ENCODE measurements at places on chromosomes 3 and 15.
A peak's percentile ranks its signal among the peaks of the same experiment; 100 is the strongest.

DNA sequence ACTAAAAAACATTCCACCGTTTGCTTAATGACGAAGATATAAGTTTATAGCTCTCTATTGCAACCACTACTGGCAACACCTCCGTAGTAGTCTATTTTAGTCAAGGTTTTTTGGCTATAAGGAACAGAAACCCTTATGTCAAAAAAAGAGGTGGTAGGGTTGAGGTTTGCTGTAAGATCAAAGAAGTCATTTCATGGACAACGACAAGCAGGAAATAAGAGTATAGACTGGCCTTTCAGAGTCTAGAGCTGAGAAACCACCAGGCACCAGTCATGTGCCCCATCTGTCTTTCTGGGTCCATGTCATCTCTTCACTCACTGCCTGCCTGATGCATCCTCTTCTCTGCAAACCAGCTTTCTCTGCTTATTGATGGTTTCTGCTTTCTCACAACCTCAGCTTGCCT lies 42.7 kb downstream of the THBS1 start:
- DNase-seq: peak; percentile 91

DNA sequence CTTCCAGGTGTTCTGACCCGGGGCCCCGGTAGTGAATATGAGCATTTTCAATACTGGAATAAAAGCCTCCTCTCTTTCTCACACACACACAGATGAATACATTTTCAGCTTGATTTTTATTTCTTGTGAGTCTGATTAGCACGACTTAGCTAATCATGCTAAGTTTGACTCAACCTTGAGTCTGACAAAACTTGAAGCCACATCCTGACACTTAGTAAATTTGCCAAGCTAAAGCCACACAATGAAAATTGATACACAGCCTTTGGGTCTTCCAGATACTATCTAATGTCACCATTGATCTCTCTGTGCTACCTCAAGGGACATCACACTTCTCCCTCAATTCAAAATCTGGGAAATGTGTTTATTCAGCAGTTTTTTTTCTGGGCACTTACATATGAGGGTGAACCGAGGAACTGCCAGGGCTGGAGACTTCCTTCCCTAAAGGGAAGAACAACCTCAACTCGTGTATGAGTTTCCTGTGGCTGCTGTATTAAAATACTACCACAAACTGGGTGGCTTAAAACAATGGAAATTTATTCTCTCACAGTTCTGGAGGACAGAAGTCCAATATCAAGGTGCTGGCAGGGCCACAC lies 18.6 kb downstream of the TMEM266 start:
- no peak for DNase-seq

DNA sequence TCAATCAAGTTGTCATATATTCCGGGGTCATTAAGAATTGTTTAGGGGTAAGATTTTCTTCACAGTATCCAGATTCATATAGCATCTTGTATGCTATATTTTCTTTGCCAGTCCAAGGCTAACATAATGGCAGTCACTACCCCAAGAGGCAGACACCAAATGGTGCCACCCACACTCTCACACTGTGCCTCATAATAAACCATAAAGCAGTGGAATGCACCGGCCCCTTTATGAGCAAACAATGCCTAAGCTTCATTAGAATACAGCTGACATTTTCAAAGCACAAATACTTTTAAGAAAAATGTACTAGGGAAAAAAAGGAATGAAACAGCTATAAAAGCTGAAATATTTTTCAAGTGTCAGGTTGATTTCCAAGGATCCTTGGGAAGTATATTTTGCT lies 121.6 kb downstream of the TFDP2 start:
- DNase-seq: peak; percentile 22

DNA sequence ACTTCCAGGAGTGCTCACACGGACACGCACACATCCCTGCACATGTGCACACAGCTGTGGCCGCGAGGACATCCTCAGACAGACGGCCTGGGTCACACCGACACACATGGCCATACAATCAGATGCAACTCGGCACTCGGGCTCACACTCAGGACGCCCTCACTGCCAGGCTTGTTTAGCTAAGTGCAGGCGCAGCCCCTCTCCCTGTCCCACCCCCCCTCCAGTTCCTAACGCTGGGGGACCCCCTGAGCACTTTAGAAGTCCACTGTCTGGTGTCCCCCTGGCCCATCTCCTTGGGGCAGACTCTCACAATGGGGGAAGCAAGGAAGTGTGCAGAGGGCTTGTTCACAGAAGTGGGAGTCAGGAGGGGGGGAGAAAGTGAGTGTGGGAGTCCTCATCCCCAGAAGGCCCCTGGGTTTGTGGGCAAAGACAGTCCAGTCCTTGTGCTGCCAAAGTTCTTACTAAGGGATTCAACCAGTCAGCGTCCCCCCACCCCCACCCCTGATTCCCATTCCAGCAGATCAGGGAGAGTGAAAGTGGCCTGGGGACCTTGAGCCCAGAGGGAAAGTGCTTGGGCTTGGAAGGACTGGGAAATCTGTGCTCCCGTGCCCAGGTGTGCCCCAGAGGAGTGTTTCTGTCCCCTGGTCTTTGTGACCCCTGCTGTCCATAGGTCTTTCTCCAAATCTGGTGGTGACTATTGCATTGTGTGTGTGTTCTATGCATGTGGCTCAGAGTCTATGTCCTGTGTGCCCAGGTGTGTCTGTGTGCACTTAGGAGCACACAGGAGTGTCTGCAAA lies 767 bp upstream of the GATA2 start:
- DNase-seq: no peak

GRCh38 chr3:64303401-64303800 lies 78.1 kb upstream of the PRICKLE2 start:
- no peak for DNase-seq

- DNase-seq: no peak
Measured at GRCh38 chr3:24311881-24312280, 182.8 kb downstream of the THRB start.

GRCh38 chr3:195806211-195806915 lies 5.4 kb downstream of the MUC4 start:
- DNase-seq: no peak

GRCh38 chr3:53255775-53256703 lies at the start of gene TKT:
Gene TKT (minus strand): TSS chr3:53256022. CDS start chr3:53255942, 80 bp downstream.
- peak; percentile 86 for DNase-seq

DNA sequence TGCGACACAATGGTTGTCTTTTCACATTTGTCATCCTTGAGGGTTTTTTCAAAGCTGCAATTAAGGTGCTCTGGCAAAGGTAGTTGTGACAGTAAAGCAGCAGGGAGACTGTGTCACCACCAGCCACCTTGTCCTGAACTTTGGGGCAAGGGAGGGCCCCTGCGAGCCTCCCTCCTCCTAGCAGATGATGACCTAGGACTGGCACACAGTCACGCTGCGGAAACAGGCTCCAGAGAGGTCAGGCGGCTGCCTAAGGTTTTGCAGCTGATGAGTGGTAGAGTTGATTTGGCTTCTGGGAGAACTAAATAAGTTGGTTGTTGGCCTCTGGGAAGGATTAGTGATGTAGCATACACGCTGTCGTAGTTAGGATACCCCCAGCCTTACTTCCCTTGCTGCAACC lies 62.7 kb downstream of the PDIA5 start:
- no peak for DNase-seq

GRCh38 chr3:126056681-126057500 lies 27.0 kb downstream of the SLC41A3 start:
- DNase-seq: no peak

DNA sequence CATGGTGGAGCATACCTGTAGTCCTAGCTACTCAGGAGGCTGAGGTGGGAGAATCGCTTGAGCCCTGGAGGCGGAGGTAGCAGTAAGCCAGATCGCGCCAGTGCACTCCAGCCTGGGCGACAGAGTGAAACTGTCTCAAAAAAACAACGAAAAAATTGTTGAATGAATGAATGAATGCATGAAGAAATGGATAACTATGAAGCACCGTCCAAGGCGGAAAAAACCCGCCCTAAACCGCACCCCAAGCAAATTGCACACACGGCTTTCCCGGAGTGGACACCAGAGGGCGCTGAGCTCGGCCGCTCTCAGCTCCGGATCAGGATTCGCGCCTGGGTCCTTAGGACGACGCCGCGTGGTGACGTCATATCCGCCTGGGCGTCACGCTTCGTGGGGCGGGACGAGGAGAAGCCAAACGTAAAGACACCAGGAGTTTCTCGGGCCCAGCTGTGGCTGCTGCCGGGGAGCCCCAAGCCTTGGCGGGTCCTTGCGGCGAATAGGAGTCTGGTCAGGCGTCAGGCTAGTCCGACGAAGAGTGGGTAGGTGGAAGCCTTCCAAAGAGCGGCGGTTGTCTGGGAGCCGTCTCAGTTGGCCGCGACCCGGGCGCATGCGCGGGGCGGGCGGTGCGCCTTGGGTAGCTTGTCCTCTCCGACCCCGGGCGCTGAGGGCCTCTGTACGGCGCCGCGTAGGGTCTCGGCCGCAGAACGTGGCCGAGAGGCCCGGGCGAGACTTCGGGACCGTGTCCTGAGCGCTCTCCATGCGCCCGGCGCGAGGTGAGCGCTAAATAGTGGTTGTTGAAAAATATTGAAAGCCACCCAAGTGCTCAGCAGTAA lies at the start of the genes HTD2 and RPP14:
TSS of gene HTD2 (plus strand) at position 639 of the 830 bp plus-strand sequence. CDS start 11,094 bp downstream, outside the sequence.
TSS of gene RPP14 (plus strand) at position 364 of the 830 bp plus-strand sequence. CDS start 4,085 bp downstream, outside the sequence.
- peak; percentile 98 for DNase-seq

GRCh38 chr15:46676233-46677206 lies 1040.8 kb upstream of the SEMA6D start:
- DNase-seq: no peak

DNA sequence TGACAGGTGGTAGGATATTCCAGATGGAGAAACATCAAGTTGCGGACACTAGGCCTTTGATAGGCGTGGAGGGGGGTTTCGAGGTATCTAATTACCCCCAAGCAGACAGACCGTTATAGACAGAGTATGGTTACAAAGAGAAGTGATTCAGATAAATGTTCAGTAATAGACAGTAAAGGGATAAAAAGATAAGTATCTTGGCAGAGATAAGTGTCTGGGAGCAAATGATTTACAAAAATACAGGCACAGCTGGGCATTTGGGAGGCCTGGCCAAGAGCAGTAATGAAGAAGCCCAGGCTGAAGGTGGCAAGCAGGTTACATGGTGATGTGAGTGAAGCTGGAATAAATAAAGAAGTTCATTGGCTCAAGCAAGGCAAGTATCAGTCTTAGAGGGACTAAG lies 659 bp upstream of the MYH15 start:
- DNase-seq: no peak

DNA sequence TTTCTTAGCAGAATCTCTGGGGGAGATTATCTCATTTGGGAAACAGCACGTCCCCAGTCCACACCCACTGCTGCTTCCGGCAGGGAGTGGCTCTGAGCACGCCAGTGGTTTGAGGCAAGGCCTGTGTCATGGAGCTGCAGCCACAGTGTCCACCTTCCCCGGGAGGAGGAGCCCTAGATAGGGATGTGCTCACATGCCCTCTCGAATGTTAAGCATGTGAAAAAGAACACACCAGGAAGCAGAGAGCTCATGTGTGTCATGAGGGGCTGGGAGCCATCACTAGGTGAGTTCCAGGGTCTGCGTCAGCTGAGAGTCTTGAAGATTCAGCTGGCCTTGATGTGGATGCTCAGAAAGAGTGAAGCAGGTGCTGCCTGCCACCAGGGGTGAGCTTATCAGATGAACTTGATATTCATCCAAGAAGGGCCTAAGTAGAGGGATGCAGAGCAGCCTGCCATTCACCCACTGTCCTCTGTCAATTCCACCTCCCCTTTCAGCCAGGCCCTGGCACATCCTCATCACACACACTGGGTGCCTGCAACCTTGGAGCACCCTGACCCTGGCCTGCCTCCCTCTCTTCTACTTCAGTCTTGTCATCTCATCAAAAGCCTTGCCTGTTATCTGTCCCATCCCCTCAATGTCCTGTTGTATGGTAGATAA lies 16.3 kb downstream of the ITGA11 start:
- no peak for DNase-seq

- DNase-seq: peak; percentile 25
Measured at GRCh38 chr3:140972833-140973232, 31.2 kb downstream of the SLC25A36 start.

DNA sequence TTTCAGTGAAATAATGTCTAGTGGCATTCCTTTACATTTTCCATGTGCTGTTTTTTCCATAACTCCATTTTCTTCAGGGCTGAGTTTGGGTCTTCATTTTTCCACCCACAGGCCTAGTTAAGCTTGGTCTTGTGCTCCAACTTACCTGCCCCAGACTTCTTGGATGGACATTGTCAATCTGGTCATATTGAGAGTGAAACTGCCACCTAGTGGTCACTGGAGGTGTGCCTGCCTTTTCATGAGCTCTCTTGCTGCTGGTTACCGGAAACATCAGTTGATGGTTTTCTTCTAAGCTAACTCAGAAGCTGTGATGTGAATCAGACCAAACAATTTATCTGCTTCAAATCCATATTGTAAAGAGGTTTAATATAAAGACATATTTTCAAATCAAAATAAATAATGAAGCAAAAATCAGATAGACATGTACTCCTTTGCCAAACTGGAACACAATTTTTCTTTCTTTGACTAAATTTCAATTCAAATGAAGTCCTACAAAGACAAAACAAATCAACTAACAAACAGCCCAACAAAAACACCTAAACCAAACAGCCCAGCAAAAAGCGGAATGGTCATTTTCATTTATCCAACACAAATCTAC lies 135.1 kb upstream of the RASGRP1 start:
- peak; percentile 88 for DNase-seq

- peak; percentile 15 for DNase-seq
Measured at GRCh38 chr15:78234515-78235040, at the start of gene ACSBG1. Gene ACSBG1 (minus strand): TSS chr15:78234565. CDS start chr15:78234501, 64 bp downstream.

- no peak for DNase-seq
Measured at GRCh38 chr15:77042245-77042919, 28.5 kb downstream of the TSPAN3 start.

- peak; percentile 69 for DNase-seq
Measured at GRCh38 chr3:11803977-11804892, 42.5 kb downstream of the TAMM41 start.

DNA sequence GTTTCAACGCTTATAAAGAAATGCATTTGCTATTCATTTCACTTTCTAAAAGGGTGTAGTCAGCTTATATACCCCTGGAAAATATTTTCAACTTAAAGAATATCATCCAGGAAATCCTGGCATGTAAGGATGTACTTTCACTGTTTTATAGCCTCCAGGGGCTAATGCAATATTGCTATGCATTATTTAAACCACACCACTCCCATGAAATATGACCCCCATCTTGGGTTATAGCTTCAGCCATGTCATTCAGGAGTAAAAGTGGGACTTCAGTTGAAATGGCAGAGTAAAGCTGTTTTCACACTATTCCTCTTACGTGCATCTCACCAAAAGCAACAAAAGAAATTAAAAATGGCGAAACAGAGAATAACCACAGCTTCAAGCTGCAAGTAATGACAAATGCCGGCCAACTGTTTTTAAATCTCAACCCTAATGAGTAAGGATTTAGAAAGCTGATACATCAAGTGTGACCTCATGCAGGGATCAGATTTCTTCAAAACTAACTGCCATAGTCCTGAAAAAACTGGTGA lies 84.5 kb downstream of the COL6A6 start:
- no peak for DNase-seq

- no peak for DNase-seq
Measured at GRCh38 chr3:195093731-195094130, 177.2 kb downstream of the XXYLT1 start.

DNA sequence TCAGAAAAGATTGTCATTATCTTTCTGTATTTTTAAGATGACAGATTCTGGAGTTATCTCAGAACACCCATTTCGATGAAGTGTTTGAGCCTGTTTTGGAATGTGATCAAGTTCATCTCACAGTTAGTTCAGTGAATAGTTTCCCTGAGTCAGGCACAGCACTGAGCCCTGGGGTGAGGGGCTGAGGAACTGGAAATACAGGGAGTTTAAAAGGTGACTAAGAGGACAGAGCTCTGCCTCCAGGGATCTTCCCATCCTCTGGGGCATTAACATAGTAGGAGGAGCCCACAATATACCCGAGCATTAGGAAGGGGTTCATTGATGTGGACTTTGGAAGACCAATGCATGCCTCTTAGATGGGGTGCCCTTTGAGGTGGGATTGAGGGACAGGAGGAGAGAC lies 355.1 kb downstream of the CLSTN2 start:
- no peak for DNase-seq
